Vagina (tissue), 2 donors: ENCODE measurements at places on chromosomes 12 and 14.

DNA sequence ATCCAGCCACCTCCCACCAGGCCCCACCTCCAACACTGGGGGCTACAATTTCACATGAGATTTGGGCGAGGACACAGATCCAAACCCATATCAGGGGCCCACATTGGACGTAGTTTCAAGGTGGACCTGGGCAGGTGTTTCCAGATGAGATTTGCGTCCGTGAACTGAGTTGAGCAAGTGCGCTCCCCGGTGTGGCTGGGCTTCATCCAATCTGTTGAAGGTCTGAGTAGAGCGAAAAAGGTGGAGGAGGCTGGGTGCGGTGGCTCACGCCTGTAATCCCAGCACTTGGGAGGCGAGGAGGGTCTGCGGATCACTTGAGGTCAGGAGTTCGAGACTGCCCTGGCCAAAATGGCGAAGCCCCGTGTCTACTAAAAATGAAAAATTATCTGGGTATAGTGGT lies 4.9 kb upstream of the GLT1D1 start:
- DNase-seq: no peak

GRCh38 chr14:98278800-98279199 lies 993.2 kb downstream of the BCL11B start:
- DNase-seq: peak; percentile 29

DNA sequence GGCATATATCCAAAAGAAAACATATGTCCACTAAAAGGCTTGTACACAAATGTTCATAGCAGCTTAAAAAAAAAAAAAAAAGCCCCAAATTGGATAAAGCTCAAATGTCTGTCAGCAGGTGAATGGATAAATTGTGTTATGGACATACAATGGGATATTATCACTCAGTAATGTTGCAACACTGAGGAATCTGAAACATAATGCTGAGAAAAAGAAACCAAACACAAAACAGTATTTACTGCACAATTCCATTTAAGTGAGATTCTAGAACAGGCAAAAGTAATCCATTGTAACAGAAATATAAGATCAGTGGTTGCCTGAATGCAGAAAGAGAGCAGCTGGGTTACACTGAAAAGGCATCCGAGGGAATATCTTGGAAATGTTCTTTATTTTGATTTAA lies 117.9 kb downstream of the SLC15A5 start:
- no peak for DNase-seq

GRCh38 chr12:117900561-117900960 lies 68.2 kb downstream of the KSR2 start:
- no peak for DNase-seq

GRCh38 chr12:109982210-109982609 lies 14.0 kb downstream of the GIT2 start:
- DNase-seq: no peak

DNA sequence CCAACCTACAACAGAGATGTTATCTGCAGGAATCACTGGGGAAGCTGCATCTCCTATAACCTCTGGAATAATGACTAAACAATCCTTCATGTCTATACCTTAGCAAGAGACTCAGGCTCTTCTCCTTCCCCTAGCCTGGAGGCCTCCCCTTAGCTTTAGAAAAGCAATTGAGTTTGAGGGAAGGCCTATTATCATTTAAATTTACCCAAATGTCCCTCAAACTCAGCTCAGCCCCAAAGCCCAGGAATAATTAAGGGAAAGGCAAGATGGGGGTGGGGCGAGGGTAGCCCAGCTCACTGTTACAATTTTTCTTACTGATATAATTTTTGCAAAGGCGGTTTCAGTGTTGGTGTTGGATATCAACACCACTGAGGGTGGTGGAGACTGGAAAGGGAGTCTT lies 151.4 kb upstream of the EEA1 start:
- no peak for DNase-seq

GRCh38 chr14:90760591-90761316 lies 55.5 kb downstream of the TTC7B start:
- peak; percentile 84 for DNase-seq

DNA sequence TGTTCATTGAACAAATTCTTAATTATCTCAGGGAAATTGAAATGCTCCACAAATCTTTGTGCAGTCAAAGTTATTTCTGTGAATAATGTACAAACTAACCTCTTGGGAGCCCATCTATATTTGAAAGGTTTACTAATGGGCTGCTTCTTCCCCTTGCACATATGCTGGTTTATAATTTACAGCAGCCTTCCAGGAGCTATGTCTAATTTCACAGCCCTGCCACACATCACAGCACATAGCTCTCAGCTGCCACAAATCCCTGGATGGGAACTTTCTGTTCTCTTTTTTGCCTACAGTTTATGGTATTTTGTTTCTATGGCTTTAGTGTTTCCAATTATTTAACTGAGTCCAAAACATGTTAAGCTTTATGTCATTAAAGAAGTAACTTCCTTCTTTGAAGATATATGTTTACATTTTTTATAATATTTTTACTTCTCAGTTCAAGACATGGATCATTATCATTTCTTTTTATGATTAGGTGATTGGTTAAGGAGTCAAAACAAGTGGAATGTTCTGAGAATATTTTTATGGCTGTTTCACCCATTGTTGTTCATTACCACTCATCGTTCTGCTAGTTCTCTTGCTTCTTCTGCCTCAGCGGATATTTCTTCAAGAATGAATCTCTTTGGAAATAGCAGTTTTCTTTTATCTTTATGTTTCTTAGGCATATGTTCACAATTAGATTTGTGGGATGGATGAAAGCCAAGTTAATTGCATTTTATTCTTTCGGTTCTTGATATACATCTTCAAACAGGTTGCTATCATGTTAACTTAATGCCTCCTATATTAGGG lies 475.6 kb upstream of the MIS18BP1 start:
- DNase-seq: no peak

- no peak for DNase-seq
Measured at GRCh38 chr12:117046011-117046369, 53.2 kb downstream of the TESC start.

GRCh38 chr12:19139615-19140194 lies 10.2 kb downstream of the PLEKHA5 start:
- DNase-seq: no peak

GRCh38 chr12:79885911-79886490 lies 48.9 kb downstream of the PPP1R12A start:
- no peak for DNase-seq

DNA sequence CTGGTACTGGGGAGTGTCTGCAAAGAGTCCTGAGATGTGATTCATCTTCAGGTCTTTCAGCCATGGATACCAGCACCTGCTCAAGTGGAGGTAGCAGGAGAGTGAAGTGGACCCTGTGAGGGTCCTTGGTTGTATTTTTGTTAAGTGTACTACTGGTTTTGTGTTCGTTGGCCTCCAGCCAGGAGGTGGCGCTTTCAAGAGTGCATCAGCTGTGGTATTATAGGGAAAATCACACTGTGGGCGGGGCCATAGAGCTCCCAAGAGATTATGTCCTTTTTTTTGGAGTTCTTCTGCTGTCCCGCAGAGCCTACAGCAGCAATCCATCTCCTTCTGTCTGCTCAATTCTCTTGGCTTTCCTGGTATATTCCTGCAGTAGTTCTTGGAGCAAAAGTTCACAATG lies 66.8 kb downstream of the SPATA7 start:
- no peak for DNase-seq

DNA sequence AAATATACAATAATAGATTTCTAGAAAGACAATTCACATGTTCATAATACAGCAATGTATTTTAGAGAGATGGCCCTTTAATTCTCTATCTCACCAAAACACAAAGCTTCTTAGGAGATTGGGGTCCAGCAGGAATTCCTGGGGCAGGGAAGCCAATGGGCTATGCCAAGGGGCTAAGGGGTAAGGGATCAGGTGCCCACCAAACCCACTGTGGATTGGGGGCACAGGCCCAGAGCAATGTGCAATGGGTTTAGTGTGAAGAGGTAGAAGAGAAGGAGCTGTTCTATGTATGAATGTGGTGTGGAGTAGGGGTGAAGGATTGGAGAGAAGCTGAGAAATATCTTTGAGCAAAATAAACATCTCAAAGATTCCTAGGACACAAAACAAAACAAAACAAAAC lies 2.6 kb downstream of the HOXC13 start:
- DNase-seq: no peak

DNA sequence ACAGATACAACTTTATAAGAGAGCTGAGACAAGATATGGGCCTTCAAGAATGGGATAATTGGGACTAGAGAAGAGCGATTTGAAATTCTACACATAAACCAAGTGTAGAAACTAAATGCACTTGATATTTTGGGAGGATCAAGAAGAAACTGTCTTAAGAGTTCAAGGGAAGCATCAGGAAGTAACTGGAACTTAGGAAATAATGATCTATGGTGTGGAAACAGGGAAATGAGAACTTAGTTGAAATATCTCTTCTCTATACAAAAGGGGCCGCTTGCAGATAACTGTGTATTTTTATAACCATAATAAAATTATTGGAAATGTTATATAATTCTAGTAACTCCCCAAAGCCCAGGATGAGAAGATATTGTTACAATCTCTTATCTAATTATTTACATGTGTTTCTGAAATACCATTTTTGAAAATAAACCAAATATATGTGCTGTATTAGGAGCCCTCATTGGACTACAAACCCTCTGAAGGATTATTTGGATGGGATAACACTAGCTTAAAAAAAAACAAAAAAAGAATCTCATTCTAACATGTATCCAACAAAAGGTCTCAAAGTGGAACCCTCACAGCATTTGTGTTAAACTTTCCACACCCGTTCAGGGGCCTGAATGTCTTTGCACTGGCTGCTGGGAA lies 84.7 kb upstream of the FLRT2 start:
- DNase-seq: no peak

DNA sequence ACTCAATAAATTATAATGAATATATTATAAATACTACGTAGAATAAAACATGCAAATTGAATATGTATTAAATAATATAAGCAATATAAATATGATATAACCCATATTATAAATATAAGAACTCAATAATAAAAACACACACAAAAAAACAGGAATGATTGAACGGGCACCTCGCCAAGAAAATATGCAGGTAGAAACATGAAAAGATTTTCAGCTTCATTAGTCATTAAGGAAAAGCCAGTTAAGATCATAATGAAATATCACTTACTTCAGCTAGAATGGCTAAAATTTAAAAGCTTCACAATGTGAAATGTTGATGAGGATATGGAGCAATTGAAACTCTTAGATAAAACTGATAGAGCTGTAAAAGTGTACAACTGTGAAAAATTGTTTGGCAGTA lies 17.8 kb upstream of the SEL1L start:
- DNase-seq: no peak

DNA sequence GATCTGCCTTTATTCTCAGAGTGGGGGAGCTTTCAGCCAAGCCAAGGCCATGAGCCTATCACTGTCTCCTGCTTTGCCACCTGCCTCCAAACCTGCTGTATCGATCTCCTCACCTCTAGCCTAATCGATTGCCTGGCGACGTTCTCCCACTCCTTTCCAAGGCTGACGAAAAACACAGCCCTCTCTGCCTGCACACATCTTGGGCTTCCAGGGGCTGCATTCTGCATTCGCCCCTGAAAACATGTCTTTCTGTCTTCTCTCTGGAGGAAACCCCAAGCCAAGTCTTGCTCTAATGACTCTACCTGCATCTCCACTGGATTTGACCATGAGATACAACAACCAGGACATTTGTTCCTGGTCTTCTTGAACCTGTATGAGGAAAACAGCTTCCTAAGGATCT lies 540.7 kb downstream of the BCL11B start:
- peak; percentile 42 for DNase-seq

DNA sequence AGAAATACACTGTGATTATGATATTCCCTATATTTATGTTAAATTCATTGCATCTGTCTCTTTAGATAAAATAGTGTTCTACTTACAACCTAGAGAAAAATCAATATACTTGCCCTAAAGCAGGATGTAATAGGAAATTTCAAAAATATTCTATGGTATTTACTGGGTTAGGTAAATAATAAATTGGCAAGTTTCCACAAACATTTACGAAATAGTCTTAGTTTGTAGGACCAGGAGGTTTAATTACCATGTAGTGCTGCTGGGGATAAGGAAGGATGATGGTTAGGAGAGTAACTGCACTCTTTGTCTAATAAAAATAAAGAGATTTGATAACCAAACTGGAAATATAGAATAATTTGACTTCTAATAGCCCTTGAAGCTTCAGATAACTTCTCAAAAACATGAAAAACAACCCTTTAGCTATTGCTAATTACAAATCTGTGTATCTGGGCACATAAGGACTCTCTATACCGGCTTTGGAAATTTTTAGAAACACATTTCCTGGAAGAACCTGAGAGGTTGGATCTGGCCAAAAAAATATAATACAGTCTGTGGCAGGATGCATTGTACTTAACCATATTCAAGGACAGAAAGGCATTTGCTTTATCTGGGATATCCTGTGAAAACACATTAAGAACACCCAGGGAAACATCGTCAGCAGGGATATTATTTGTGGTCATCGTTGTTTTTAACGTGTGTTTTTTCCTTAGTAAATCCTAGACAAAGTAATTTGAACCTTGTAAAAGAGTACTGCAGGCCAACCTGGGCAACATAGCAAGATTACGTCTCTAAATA lies 36.7 kb upstream of the TMCC3 start:
- DNase-seq: no peak

DNA sequence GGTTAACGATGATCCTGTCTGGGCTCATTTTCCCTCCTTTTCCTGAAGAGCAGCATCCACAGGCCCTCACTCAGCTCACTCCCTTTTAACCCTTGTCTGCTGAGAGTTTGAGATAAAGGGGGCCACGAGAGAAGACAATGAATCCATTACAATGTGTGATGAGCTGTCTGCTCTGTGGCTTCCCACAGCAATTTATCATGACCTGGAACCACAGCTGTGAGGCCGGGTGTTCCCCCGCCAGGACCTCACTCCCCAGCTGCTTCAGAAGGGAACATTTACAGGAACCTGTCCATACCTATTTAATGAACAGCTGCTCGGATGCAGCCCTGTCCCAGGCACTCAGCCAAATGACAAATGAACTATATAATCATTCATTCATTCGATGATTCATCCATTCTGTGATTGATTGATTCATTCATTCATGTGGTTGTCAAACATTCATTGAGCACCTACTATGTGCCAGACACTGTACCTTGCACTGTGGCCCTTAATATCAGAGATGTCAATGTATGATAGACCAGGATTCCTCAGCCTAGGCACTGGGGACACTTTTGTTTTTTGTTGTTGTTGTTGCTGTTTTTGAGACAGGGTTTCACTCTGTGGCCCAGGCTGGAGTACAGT lies 18.5 kb upstream of the P2RX7 start:
- no peak for DNase-seq

GRCh38 chr12:58326534-58326933 lies 385.2 kb downstream of the ATP23 start:
- DNase-seq: no peak

DNA sequence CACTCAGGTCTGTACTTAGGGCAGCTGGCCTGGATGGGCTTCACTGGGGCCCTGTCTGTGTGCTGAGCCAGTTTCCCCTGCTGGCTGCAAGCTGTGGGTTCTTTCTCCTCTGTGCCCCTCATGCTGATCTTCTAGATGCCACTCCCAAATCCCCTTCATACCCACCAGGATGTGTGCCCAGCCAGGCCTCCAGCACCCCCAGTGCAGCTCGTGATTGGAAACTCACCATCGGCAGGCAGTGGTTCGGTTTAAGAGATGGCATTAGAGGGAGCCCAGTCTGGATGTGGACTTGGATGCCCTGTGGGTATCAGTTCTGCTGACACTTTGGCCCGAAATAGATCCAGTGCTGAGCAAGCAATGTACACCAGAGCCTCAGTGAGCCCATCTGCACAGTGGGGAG lies 5.9 kb downstream of the TCL1B start:
- DNase-seq: peak; percentile 61

- DNase-seq: no peak
Measured at GRCh38 chr12:100494538-100494937, 20.9 kb downstream of the NR1H4 start.
